ENCODE measurements at places on chromosomes 2 and 18.

DNA sequence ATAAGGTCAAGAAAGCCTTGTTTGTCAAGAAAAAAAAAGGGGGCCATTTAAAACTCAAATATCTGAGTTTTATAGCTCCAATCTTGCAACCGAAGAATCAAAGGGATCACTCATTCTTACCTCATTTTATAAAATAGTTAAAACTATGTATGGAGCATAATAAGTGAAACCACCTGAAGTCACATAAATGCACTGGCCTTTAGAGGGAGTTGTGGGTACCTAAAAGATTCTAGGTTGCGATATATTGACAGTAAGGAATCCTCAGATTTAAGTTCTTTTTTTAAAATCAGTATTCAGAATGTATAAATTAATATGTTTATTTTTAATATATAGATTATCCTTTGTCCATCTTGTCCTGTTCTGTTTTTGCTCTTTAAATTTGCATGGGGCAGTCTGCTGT lies 3.4 kb downstream of the ARHGAP28 start:
- no peak for DNase-seq

- no peak for DNase-seq
Observed at GRCh38 chr18:25349926-25350487, 2.0 kb downstream of the ZNF521 start.

DNA sequence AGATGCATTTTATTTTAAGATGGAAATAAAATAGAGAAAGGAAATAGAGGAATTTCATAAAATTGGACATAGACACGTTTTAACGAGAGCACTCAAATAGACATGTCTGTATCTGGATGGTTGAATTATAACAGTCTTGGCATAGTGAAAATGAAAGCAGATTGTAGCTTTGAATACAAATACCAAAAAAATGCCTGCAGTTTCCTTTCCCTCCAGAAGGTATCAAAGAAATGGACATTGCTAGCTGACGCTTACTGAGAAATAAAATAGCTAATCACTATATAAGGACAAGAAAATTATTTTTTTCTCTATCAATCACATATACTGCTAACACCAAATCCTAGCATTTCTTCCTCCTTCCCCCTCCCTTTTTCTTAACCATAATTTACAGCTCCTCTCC lies 11.4 kb upstream of the MAPRE2 start:
- DNase-seq = no peak

GRCh38 chr2:110101280-110101844 lies 14.3 kb downstream of the MALL start:
- DNase-seq = peak; percentile 94

DNA sequence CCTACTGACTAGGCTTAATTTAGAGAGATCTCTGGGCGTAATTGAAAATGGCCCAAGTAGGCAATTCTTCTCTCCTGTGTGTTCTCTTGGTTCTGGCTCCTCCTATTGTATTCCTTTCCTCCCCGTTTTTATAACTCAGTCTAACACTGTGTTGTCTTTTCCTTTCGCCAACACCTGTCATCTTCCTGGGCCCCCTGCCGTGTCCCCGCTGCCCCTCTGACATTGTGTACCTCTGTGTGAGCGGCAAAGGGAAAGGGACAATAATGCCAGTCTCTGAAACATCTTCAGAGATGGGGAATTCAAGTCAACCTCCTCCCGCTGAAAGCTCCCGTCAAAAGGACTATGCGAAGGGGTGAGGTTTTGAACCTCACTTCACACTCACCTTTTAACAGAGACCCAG lies 210.9 kb downstream of the GBX2 start:
- no peak for DNase-seq

GRCh38 chr2:13481201-13481600 lies 764.5 kb downstream of the TRIB2 start:
- no peak for DNase-seq

GRCh38 chr2:37274359-37274965 lies 43.0 kb downstream of the NDUFAF7 start:
- no peak for DNase-seq

DNA sequence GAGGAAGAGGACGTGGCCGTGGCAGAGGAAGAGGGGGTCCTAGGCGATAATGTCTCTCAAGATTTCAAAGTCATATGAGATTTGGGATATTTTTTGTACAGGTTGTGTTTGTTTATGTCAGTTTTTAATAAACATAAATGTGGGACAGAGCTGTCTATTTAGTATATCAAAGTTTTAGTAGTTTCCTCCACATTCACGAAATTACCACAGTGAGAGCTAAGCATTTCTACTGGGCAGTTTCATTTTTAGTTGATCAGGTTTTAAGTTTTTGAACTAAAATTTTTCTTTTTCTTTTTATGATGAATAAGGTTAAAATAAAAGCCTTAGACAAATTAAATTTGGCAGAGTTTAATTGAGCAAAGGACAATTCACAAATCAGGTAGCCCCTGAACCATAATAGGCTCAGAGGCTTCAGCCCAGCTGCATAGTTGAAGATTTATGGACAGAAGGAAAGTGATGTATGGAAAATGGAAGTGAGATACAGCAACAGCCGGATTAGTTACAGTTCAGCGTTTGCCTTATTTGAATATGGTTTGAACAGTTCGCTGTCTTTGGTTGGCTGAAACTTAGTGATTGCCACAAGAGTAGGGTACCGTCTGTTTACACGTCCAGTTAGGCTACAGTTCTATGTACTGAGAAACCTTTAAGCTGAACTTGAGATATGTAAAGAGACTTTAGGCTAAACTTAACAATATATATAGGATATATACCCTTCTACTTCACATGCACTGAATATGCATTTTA lies 17.1 kb downstream of the SNRPD1 start:
- no peak for DNase-seq

- DNase-seq = no peak
Observed at GRCh38 chr2:20111311-20112131, 60.1 kb upstream of the LAPTM4A start.

GRCh38 chr2:3446381-3446780 lies 66.9 kb downstream of the TRAPPC12 start:
- DNase-seq = no peak

GRCh38 chr2:47907039-47907781 lies 912 bp upstream of the FBXO11 start:
- DNase-seq = peak; percentile 14

- no peak for DNase-seq
Observed at GRCh38 chr2:147227313-147227712, 617.5 kb upstream of the ACVR2A start.

DNA sequence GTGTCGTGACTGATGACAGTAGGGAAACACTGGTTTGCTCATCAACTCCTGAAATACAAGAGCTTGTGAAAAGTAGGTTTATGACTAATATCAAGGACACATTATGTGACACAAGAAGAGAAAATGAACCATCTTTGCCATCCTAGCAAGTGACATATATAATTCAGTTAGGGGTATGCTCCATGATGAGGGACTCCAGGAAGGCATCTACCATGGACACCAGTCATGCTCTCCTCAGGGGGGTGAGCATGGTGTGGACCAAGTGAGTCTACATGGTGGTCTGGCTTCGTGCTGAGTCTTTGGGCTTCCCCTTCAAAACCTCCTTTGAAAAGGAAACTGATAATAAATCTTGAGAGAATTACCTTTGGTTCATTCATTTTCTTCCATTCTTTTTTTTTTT lies 11.7 kb upstream of the SERPINB5 start:
- DNase-seq = no peak

DNA sequence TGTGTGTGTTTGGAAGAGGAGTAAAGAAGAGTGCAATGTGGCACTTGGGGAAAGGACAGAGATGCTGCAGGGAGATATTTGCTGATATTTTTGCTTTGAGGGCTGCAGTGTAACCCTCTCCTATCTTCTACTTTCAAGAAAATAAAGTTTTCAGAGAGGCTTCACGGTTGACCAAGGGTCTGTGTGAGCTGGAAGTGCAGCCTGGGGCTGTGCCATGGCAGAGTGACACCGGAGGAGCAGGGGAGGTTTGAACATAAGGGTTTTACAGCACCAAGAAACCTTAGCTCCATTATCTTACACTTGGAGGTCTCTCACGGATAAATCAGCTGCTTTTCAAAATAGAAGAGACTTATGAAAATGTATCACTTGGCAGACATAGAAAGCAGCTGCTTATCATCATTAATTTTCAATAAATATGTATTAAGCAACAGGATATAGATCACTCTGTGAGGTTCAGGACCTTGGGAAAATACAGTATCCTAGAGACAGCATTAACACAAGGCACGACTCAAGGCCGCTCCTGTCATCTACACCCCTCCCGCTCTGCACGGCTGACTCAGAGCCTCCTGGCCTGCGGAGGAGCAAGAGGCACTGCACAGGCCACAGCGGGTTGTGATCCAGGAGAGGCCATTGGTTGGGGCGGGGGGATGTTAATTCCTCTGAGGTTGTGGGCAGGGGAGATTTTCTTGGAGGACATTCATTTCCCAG lies 127.8 kb downstream of the COPS8 start:
- peak; percentile 75 for DNase-seq

- DNase-seq = no peak
Observed at GRCh38 chr18:55353806-55354205, 234.2 kb downstream of the TCF4 start.

- peak; percentile 34 for DNase-seq
Observed at GRCh38 chr18:46169464-46169941, 65.3 kb downstream of the HAUS1 start.

GRCh38 chr2:50748671-50749070 lies 283.3 kb downstream of the NRXN1 start:
- DNase-seq = no peak
